ENCODE measurements at places on chromosomes 7 and 10. TPM values are rescaled to one million over a fixed set of nuclear protein-coding genes. Genes with fewer than 3 reads are reported as not detected.

SRRM3 gene
- 1.6 TPM for total RNA-seq

NODAL gene
- total RNA-seq: 0.27 TPM

GRCh38 chr10:31064348-31064747, 32.7 kb upstream of the ZNF438 start:
- H3K27me3 ChIP-seq: no peaks in the 10 kb centered on the region
- H3K4me3 ChIP-seq: peak overlapping the region; percentile 27
- H3K4me1 ChIP-seq: peaks cover 11% of the 10 kb centered on the region
- H3K27ac ChIP-seq: peak overlapping the region; percentile 62

- no peak overlapping the region for H3K4me3 ChIP-seq
- no peak overlapping the region for H3K27ac ChIP-seq
- H3K36me3 ChIP-seq: no peaks in the 10 kb centered on the region
- no peaks in the 10 kb centered on the region for H3K27me3 ChIP-seq
- DNase-seq: no peak
- no peaks in the 10 kb centered on the region for H3K4me1 ChIP-seq
Observed at GRCh38 chr10:48330269-48330668, 23.8 kb downstream of the MAPK8 start.

- peaks cover 17% of the 10 kb centered on the region for H3K4me1 ChIP-seq
- H3K4me3 ChIP-seq: no peak overlapping the region
Observed at GRCh38 chr10:33112831-33113455, 154.9 kb upstream of the ITGB1 start.

DNA sequence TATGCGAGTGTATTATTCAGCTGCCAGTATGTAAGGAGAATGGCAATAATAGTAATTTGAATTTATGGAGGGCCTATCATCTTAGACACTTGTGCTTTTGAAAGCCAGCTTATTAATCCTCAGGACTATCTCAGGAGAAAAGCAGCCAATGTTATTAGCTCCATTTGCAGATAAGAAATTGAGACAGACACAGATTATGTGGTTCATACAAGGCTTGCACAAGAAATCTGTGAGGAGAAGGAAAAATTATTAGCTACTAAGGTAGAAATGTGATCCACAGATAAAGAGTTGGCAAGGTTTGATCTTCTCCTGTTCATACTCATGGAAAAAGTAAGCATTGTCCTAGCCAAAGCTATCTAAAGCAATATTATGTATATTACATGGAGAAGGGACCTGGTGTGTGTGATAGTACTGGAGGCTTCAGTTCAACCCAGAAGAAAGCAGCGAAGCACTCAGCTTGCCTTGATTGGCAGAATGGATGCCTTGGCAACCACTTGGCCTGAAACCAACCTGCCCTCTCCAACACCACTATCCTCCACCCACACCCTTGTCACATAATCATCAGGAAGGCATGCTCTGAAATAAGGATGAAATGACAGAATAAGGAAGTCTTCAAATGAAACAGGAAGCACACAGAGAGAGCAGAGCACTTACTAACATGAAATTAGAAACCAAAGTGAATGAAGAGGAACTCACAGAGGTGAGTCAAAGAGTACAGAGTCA, 18.0 kb downstream of the MACC1 start:
- no peak overlapping the region for H3K4me3 ChIP-seq
- no peak overlapping the region for H3K27ac ChIP-seq
- no peaks in the 10 kb centered on the region for H3K36me3 ChIP-seq
- no peak for DNase-seq

GRCh38 chr10:70761031-70761601, 24.1 kb downstream of the TBATA start:
- no peaks in the 10 kb centered on the region for H3K4me1 ChIP-seq
- no peak overlapping the region for H3K4me3 ChIP-seq
- no peak for DNase-seq
- H3K27ac ChIP-seq: no peak overlapping the region
- no peaks in the 10 kb centered on the region for H3K27me3 ChIP-seq

DNA sequence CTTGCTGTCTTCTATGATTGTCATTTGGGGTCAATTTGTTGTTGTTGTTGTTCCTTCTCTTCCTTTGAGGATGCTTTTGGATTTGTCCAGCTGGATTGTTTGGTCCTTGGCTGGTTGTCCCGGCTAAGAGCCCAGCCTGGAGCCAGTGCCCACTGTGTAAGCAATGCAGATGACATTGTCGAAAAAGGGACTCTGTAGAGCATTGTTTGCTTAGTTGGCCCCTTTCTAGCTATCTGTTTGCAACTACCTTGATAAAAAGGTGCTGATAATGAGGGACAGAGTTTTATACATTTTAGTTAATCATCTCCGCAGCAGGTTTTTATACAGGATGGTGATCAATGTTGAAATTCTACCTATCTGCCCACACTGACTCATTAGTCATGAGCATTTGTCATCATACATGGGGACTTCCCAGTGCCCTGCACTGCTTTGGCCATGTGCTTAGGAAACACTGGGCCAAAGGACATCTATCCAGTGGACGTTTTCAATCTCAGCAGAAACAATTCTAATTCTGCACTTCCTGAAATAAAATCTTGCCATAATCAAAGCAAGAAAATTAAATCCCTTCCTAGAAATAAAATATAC, 311.9 kb downstream of the GRM8 start:
- H3K4me3 ChIP-seq: no peak overlapping the region
- no peaks in the 10 kb centered on the region for H3K36me3 ChIP-seq
- H3K4me1 ChIP-seq: no peaks in the 10 kb centered on the region
- no peak overlapping the region for H3K27ac ChIP-seq
- no peaks in the 10 kb centered on the region for H3K27me3 ChIP-seq

- DNase-seq: no peak
- H3K27ac ChIP-seq: peak overlapping the region; percentile 49
- peaks cover 23% of the 10 kb centered on the region for H3K4me1 ChIP-seq
- peak overlapping the region; percentile 44 for H3K4me3 ChIP-seq
Observed at GRCh38 chr10:29535012-29535777, 99.6 kb downstream of the SVIL start.

Data from thoracic aorta (tissue), 2 donors.